Activated B cell treated with CpG ODN at 0.5 μM for 24 hours (primary cell): ENCODE measurements at places on chromosomes 16 and 17. TPM values are rescaled to one million over a fixed set of nuclear protein-coding genes. Genes with fewer than 3 reads are reported as not detected.
A peak's percentile ranks its signal among the peaks of the same experiment; 100 is the strongest.

SLFN14 gene
- not detected in 2 replicates for total RNA-seq

- peak overlapping the region; percentile 53 for H3K27ac ChIP-seq
- DNase-seq: no peak
- peaks cover 9% of the 10 kb centered on the region for H3K4me1 ChIP-seq
- H3K4me3 ChIP-seq: peak overlapping the region; percentile 53
- H3K36me3 ChIP-seq: no peaks in the 10 kb centered on the region
These were observed 11.1 kb upstream of the ALDOA start for GRCh38 chr16:30054451-30054850.

DNA sequence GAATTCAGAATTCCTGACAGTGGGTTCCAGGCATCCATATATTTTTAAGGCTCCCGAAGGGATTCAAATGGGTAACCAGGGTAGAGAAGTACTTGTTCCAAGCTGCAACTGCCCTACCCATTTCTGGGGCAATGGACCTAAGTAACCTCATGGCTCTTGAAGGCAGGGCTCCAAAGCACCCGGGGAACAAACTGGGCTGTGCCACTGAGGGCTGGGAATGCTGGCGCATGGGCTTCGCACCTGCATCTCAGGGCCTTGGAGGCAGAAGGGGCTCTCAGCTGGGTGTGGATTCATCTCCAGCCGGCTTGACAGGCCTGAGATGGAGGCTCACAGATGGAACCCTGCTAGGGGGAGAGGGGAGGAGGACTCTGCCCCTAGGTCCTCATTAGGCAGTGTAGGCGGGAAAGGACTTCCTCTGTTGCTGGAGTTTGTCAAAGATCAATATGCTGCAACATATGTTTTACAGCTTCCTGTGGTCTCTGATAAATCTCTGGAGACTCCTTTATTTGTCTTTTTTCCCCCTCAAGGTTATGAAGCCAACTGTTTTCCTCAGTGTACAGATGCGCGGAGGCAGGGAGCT is 232.3 kb upstream of the NLRP1 start:
- DNase-seq: no peak
- H3K4me1 ChIP-seq: no peaks in the 10 kb centered on the region
- H3K27me3 ChIP-seq: peaks cover 22% of the 10 kb centered on the region
- no peaks in the 10 kb centered on the region for H3K36me3 ChIP-seq
- no peak overlapping the region for H3K4me3 ChIP-seq

- DNase-seq: no peak
- no peak overlapping the region for H3K4me3 ChIP-seq
- peaks cover 25% of the 10 kb centered on the region for H3K27me3 ChIP-seq
- no peaks in the 10 kb centered on the region for H3K36me3 ChIP-seq
These were observed 11.4 kb downstream of the CFAP97D1 start for GRCh38 chr17:43791589-43791988.
